ENCODE measurements at places on chromosomes 11 and 22.

DNA sequence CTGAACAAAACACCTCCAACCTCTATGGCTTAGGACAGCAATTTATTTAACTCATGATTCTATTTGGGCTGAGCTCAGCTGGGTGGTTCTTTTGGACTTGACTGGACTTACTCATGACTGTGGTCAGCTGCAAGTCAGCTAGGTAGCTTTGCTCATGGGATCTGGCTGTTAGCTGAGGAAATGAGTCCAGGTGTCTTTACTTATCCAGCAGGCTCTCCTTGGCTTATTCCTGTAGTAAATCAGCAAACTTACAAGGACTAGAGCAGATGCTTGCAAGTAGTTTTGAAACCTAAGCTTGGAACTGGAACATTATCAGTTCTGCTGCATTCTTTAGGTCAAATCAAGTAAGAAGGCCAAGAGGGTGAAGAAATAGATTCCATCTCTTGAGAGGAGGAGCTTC, 8.0 kb upstream of the HIKESHI start:
- no peak for DNase-seq

DNA sequence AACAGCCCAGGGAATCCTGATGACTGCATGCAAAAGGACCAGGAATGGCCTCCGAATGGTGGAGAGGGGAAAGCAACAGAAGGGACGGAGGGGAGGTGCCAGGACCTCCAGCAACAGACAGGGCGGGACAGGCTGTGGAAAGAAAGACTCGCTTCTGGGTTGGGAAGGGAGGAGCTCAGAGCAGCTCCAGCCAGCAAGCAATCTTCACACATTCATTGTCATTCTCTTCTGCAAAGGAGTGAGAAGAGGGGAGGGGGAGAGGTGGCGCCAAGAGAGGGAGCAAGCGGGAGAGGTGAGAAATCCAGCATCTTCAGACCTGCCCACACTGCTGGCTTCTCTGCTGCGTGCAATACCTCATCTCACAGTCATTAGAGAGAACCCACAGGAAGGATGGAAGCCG, 509.0 kb downstream of the BUD13 start:
- DNase-seq = no peak

DNA sequence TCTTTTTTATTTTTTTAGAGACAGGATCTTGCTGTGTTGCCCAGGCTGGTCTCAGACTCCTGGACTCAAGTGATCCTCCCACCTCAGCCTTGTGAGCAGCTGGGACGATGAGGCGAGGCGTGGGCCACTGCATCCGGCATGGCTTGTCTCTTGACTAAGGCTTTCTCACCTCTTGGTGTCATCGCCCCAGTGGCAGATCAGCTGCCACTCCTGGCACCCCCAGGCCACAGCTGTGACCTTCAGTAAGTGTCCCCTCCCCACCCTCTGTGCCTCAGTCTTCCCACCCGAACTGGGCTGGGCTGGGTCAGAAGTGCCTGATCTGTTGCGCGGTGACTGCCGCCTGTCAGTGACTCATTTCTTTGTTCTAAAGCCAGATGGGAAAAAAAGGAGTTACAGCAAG, 3.6 kb downstream of the SYNGR1 start:
- no peak for DNase-seq

- DNase-seq = no peak
These were observed 20.9 kb upstream of the DRD2 start for GRCh38 chr11:113496026-113496651.

- no peak for DNase-seq
These were observed 1.6 kb upstream of the CNGA4 start for GRCh38 chr11:6237266-6237665.

- DNase-seq = no peak
These were observed 46.0 kb downstream of the PRCP start for GRCh38 chr11:82854242-82854641.

DNA sequence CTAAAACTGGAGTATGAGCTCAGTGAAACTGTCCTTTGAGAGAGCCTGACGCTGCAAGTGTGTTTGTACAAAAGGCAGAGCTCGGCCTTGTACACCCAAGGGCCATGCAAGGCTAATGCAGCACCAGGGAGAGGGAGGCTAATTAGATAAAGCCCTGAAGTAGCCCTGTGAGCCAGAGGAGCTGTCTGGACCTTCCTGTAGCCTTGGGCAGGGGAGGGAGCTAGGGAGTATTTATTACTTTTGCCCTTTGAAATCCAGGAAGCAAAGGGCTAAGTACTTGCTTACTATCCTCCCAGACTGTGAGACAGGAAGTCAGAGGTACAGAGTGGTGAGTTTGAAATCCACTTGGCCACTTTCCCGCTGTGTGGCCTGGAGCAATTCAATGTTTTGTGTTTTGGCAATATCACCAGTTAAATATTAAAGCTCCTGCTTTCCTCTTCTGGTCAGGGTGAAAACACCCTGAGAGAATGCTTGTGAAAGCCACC, 10.2 kb upstream of the LDHA start:
- DNase-seq = no peak

- no peak for DNase-seq
These were observed 114.3 kb upstream of the CSNK2A3 start for GRCh38 chr11:11467312-11467711.

- DNase-seq = no peak
These were observed 967 bp upstream of the GALNT18 start for GRCh38 chr11:11622772-11623171.

DNA sequence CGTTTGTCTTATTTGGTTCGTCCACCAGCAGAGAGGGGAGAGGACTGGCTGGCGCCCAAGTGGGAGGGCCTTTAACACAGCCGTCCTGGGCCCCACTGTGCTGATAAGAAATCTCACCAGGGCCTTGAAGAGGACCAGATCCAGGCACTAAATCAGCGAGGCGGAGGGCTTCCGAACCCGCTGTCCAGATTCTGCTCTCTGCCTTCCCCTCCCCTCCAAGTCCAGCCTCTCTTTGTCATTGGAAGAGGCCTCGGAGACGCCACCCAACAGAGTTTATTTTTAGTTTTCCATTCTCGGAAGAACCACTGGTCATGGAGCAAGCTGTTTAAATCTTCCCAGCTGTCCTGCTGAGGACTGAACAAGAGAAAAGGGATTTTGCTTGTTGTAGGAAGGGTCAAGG, 9.3 kb upstream of the FXYD6 start:
- DNase-seq = no peak

- no peak for DNase-seq
These were observed 192.8 kb downstream of the ETS1 start for GRCh38 chr11:128394431-128395089.

DNA sequence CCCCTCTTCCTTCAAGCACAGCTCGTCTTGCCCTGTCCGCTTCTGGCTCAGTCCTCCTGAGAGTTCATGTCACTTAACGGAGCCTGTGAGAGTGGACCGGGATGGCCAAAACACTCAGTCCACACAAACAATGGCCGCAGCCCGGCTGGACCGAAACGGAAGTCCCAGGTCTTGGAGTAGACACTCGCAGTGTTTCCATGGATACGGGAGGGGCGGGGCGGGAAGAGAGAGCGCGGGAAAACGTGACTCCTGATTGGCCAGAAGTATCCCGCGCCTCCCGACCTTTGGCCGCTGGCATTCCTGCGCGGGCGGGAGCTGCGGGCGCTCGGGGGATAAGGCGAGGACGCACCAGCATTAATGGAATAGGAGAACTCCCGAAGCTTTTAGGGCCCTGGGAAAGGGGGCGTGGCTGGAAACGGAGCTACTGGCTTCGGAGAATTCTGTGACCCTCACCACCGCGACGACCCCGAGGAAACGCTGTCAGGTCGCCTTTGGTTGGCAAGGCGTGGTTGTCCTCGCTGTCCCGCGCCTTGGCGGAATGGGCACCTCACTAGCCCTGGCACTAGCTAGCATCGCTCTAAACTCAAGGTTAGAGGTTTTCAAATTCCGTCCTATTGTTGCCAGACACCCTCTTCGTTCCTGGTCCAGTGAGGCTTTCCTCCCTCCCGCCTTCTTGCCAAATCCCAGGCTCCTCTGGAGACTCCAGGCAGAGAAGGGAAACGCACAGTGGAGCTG, at the start of the genes NLRP14 and ZNF214:
Gene NLRP14, plus strand, starts transcription at position 297 of the 735 bp plus-strand sequence. CDS start 18,108 bp downstream, outside the sequence.
Gene ZNF214, minus strand, starts transcription at position 164 of the 735 bp plus-strand sequence. CDS start 17,511 bp downstream, outside the sequence.
- DNase-seq = no peak

- DNase-seq = no peak
These were observed 18.6 kb upstream of the SCN2B start for GRCh38 chr11:118194835-118195627.

- DNase-seq = no peak
These were observed 1.5 kb upstream of the VPREB3 start for GRCh38 chr22:23755711-23756110.

- no peak for DNase-seq
These were observed 201.1 kb downstream of the CADM1 start for GRCh38 chr11:115302946-115303703.

DNA sequence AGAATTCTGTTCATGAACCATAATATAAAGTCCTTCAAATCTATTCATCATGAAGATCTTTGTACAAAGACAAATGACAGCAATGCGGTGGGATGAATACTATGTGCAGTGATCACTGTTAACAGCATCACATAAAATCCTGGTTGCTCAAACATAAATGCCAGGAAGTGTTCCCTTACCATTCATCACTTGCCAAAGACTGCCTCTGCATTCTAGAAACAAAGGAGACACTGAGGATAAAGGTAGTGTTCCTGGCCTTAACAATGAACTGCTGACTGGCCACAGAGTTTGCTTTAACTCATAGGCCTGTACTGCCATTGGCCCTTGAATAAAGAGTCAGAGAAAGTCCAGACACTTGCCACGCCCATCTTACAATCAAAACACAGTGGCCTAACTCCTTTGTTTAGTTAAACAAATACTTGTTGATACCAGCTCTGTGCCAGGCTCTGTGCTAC, 29.5 kb downstream of the C2CD3 start:
- no peak for DNase-seq

- DNase-seq = no peak
These were observed 698.5 kb downstream of the KCNA4 start for GRCh38 chr11:29318134-29318845.

- no peak for DNase-seq
These were observed 19.6 kb upstream of the OR8D2 start for GRCh38 chr11:124339396-124340141.

- no peak for DNase-seq
These were observed 136.9 kb upstream of the ZC3H12C start for GRCh38 chr11:109956124-109956793.

- DNase-seq = no peak
These were observed 26.6 kb downstream of the KCNQ1OT1 start for GRCh38 chr11:2673250-2673610.

DNA sequence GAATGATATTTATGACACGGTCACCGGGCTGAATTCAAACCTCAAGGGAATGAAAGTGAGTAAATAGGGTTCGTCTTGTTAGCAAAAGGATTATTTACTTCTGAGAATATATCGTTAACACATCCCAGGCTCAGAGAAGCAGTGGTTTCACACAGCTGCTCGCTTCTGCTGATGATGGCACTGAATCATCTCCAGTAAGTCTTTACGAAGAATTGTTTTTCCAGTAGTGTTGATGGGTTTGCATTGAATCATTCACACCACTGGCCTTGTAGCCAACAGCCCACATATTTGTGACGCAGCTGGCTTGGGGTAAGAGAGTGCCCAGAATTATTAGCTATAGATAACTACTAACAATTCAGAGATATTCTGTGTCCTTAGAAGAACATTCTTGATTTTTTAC, 236.3 kb downstream of the CADM1 start:
- no peak for DNase-seq

- DNase-seq = no peak
These were observed 29.3 kb upstream of the PPP2R1B start for GRCh38 chr11:111795334-111795985.

GRCh38 chr22:44333847-44334635, 21.3 kb upstream of the SHISAL1 start:
- DNase-seq = no peak

GRCh38 chr22:27879923-27880322, 39.1 kb downstream of the PITPNB start:
- DNase-seq = no peak

DNA sequence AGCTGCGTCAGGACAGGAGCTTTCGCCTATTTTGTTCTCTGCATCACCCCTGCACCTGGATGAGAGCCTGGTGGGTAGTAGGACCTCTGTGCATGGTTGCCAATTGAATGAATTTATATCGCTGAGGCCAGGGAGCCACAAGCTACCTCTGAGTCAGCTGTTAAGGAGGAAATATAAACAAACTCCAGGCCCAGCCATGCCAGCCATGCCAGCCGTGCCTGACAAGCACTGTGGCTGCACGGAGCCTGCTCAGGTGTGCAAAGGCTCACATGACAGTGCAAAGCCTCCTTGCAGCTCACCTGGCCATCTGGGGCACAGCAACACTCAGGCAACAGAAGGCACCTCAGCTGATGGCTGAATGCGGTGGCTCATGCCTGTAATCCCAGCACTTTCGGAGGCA, 33.7 kb upstream of the LINC01488 start:
- DNase-seq = no peak

- DNase-seq = no peak
These were observed 436.4 kb downstream of the TBC1D22A start for GRCh38 chr22:47198801-47199251.

DNA sequence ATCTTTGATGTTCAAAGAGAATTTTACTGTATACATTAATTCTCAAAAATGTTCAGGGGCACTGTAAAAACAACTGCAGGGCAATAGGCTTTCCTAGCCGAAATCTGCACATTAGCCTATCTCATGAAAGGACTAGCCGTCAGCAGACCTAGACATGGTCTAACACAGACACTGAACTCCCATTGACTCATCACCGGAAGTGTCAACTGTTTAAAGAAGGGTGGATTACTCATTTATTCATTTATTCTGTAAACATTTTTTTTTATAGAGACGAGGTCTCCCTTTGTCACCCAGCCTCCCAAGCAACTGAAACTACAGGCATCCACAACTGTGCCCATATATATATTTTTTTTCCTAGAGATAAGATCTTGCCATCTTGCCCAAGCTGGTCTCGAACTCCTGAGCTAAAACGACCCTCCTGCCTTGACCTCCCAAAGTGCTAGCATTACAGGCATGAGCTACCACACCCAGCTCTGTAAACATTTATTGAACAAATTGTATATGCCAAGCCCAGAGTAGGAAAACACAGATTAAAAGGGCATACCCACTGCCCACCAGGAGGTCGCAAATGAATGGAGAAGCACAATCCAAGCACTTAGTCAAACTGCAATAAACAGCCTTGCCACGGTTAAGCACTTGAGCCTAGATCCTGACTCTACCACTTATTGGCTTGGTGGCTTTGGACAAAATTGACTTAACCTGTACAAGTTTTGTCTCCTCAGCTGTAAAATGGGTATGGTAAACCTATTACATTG, 26.6 kb downstream of the RAB30 start:
- no peak for DNase-seq

DNA sequence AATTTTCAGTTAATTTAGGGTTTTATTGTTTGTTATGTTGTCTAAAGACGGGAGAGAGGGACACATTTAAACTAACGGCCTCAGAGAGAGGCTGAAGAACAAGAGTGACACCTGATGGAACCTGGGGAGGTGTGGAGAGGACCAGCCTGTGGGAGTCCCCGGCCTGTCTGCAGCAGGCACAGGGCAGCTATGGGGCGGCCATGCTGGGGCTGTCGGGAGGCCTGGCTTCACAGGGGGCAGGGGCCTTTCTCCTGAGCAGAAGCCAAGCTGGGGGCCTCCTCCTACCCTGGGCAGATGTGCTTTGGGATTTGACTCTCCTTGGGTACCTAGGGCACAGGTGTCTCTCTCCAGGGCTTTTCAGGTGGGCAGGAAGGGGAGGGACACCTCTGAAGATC, 21.9 kb downstream of the RELT start:
- no peak for DNase-seq

GRCh38 chr22:20853236-20853660, 5.4 kb downstream of the PI4KA start:
- DNase-seq = no peak

- no peak for DNase-seq
These were observed 8.9 kb downstream of the RIBC2 start for GRCh38 chr22:45422237-45422983.

Measured in stimulated activated CD8-positive, alpha-beta memory T cell treated with anti-CD3 and anti-CD28 coated beads, Interleukin-15, amount 100 ng/mL, for 1 hour (primary cell).